Erythroblast (primary cell): ENCODE measurements at places on chromosomes 7 and 10.

DNA sequence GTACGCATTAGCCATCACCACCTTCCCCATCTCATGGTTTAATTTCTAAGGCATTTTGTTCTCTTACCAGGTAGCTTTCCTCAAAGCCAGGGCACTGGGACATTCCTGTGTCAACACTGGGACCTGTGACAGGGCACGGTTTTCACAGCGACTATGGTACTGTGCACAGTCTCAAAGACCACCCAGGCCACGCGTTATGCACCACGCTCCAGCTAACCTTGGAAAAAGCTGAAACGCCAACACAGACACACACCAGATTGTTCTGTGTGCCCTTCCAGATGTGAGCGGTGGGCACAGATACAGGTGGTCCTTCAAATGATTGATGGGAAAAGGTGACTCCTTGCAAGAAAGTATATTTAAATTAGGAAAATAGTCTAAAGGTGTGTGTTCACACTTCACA lies 337.3 kb downstream of the WDR37 start:
- no peak for DNase-seq

GRCh38 chr7:13179011-13179582 lies 491.7 kb downstream of the ARL4A start:
- peak; percentile 57 for DNase-seq

DNA sequence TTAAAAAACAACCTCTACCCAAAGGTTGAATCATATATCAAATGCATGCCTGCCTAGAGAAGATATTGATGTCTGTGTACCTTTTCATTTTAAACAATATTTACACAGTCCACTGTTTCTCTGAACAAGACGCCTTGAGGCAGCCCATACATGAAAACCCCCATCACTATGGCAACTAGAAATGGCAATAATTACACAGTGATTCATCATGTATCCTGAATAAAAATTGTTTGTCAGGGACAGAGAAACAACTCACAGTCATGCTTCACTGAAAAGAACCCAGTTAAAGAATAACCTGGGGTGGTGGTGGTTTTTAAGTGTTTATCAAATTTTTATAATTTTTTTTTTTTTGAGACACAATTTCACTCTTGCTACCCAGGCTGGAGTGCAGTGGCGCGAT lies 19.7 kb downstream of the DNAJC12 start:
- DNase-seq, result no peak

GRCh38 chr7:151542606-151543130 lies 23.0 kb upstream of the RHEB start:
- DNase-seq, result no peak
